Stimulated activated CD8-positive, alpha-beta memory T cell treated with anti-CD3 and anti-CD28 coated beads, Interleukin-7, amount 100 ng/mL, for 48 hours (primary cell): ENCODE measurements at places on chromosomes 3 and 15.

GRCh38 chr3:122324871-122325323, at the start of gene CSTA:
CSTA (plus strand) TSS chr3:122325248; CDS start chr3:122325293, 45 bp downstream.
- DNase-seq: no peak

- no peak for DNase-seq
Measured at GRCh38 chr3:139260041-139260486, 83.8 kb upstream of the MRPS22 start.

GRCh38 chr3:154762486-154762885, 317.6 kb upstream of the MME start:
- no peak for DNase-seq

DNA sequence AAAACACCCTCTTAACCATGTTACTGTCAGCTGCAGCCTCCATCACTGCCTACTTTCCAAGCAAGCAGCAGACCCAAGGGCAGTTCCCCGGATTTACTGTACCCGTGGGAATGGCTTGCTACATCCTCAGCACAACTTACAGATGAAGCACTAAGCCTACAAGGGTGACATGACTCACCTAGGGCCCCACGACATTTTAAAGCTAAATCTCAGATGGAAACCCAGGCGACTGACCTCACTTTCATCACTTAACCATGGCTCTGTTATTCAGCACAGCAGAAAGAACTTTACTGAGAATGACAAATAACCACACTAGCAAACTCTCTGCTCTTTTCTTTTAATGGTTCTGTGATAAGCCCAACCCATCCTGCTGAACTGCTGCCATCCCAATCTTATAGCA, 65.6 kb downstream of the SUMF1 start:
- DNase-seq: peak; percentile 53

DNA sequence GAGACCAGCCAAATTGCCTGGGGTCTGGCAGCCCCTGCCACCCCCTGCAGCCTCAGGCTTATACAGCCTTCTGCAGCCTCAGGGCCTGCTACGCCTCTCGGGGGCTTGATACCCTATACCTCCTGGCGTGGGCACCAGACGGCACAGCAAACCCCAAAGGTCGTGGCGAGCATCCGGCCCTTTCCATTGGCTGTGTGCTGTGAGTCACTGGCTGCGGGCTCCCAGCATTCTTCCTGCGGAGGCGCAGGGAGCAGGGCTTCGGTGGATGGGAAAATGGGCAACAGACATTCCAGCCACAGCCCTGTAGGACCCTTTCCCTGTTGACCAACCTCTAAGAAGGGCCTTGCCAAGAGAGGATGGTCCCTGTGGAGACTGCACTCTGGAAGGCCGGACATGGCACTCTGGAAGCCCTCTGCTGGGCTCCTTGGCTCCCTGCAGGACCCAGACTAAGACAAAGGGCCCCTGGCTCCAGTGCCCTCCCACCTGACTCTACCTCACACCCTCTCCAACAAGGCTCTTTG, 59.6 kb downstream of the ITGA11 start:
- no peak for DNase-seq

GRCh38 chr3:103085465-103085864, 650.6 kb downstream of the ZPLD1 start:
- DNase-seq: no peak

- no peak for DNase-seq
Measured at GRCh38 chr15:38054488-38054887, 120.0 kb downstream of the TMCO5A start.

DNA sequence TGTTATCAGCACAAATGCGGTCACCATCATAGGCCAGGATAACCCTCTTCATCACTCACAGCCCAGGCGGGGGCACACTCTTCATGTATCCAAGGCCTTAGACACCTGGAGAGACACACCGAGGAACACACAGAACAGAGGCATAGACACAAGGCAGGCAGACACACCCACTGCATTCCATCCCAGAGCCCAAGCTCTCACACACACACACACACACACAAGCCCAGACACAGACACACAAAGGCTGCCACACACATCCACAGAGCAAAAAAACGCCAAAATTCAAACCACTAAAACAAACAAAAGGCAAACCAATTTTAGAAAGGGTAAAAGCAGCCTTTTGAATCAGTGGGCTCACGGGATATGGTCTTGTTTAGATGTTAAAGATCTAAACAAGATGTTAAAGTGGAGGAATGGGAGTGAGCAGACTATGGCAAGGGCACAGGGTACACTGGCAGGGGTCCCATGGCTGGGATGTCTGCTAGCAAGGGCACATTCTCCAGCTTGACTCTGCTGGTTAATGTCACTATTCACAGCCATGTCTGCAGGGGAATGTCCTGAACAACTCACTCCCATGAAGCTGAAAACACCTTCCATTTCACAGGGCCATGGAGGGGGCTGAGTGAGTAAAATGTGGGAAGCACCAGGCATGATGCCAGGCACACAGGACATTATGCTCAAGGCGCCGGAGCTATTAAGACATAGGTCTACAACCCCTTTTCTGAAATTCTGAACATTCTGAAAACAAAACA, 14.9 kb upstream of the CRABP1 start:
- DNase-seq: no peak

- DNase-seq: no peak
Measured at GRCh38 chr3:95148107-95148506, 1085.2 kb downstream of the NSUN3 start.

DNA sequence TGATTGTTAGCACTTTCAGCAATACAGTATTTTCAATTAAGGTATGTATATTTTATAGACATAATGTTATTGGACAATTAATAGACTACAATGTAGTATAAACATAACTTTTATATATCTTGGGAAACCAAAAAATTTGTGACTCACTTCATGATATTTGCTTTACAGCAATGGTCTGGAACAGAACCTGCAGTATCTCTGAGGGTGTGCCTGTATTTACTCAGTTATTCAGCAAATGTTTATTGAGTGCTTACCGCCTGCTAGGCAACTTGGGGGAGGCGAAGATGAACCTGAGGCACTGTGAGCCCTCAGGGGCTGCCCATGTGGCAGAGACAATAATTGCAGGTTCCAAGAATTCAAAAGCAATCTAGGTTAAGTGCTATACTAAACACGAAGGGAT, 144.8 kb downstream of the GABRB3 start:
- DNase-seq: no peak

DNA sequence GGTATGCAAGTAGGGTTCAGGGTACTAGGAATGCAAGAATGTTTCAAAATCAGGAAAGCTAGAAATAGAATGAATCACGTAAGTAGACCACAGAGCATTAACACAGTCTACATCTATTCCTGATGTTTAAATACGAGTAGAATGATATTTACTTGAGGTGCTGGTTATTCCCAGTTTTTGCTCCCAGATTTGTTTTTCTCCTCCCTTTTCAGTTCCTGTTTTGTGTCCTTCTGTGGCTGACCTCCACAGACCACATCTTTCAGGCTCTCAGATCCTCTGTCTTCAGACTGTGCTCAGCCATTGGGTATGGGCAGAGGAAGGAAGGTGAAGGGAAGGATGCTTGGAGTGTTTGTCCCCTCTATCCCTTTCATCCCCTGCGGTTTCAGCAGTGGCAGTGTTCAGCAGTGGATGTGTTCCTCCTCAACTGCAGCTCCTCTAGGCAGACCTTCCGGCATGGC, 276.6 kb downstream of the ZNF621 start:
- DNase-seq: no peak

- no peak for DNase-seq
Measured at GRCh38 chr3:12992629-12993516, 80.4 kb downstream of the IQSEC1 start.

DNA sequence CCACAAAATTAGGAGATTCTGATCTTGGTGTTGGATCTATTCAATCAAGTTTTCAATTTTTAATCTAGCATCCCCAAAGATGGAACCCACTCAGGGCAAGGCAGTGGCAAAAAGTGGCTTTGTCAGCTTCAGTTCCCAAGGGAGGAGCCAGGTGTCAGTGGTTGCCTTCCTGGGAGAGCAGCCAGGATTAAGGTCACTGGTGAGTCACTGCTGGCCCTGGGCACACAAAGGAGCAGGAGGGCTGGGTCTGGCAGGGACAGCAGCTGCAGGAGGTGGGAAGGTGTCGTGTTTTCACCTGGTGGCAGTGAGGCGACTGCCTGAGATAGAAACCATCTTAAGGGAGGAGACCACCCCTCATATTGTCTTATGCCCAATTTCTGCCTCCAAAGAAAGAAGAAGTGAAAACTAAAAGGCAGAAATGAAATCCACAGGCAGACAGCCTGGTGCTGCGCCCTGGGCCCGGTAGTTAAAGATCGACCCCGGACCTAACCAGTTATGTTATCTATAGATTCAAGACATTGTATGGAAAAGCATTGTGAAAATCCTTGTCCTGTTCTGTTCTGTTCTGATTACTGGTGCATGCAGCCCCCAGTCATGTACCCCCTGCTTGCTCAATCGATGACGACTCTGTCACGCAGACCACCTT, 5.9 kb upstream of the KLHL25 start:
- no peak for DNase-seq

- DNase-seq: no peak
Measured at GRCh38 chr3:169144731-169145130, 518.8 kb downstream of the MECOM start.

GRCh38 chr15:73051391-73051806, 864 bp upstream of the NEO1 start:
- no peak for DNase-seq

DNA sequence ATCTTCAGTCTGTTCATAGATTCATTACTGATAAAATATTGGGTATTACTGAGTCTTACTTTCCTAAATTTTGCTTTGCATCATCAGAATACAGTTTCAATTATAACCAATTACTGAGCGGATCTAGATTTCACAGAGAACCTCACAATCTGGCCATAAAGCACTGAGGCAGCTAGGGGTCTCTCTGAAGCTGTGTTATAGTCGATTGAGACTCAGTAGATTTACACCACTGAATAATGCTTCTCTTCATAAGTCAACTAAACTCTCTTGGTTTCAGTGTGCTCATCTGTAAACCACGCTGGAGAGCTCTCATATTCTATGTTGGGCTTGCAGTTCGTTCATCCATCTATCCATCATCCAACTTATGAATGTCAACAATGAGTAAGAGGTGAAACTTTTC, 180.6 kb downstream of the GREM1 start:
- DNase-seq: no peak

DNA sequence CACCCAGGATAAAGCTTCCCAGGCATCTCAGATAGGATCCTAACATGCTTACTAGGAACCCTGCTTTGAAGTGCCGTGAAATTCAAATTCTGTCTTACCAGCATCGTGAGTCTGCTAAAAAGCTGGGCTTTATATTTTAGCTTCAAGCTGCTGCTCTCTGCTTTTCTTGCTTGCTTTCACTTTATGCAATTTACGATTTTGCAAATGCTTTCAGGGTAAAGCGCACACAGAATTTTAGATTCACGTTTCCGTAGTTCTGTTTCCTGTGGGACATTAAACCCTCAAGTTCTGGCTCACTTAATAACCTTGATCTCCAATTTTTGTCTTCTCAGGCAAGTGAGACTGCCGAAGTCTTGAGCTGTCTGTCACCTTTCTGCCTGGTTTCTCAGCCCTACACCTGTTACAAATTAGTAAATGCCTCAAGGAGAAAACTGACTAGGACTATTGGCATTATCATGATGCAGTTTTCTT, 170.5 kb upstream of the TGFBR2 start:
- no peak for DNase-seq

GRCh38 chr3:64225695-64226499, 631 bp upstream of the PRICKLE2 start:
- DNase-seq: no peak

DNA sequence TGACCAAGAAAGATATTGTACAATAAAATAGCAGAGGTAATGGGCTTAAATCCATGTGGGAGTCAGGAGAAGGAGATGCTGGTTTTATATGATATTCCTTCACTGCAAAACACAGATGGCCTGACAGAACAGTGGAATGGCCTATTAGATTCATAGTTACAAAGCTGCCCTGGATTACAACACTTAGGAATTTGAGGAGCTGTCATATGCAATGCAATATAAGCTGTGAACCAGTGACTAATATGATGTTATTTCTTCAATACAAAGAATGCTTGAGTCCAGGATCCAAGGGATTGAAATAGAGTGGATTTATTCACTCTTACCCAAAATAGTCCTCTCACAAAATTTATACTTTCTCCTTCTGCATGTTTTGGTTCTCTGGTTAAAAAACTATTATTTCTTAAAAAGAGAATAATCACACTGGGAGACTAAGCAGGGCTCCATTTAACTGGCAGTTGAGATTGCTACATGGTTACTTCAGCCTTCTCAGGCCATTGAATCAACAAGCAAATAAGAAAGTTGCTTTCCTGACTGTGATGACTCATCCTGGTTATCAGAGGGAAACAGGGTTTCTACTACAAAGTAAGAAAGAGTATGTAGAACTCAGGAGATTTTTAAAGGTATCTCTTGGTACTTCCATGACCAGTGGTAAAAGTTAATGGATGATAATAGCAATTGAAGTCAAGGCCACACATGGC, 79.8 kb upstream of the ZPLD1 start:
- DNase-seq: no peak

DNA sequence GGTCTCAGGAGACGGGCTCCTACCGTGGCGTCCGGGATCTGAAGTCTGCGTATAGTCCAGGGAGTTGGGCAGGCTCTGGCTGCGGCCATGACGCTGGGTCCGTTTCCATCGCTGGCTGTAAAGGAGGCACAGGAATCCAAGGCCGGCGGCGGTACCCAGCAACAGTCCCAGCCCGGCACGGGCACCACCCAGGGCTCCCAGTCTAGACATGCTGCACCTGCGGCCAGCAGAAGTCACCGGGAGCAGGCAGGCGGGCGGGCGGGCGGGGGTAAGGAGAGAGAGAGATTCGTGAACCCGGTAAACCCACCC, 526 bp downstream of the RMDN3 start:
- no peak for DNase-seq

DNA sequence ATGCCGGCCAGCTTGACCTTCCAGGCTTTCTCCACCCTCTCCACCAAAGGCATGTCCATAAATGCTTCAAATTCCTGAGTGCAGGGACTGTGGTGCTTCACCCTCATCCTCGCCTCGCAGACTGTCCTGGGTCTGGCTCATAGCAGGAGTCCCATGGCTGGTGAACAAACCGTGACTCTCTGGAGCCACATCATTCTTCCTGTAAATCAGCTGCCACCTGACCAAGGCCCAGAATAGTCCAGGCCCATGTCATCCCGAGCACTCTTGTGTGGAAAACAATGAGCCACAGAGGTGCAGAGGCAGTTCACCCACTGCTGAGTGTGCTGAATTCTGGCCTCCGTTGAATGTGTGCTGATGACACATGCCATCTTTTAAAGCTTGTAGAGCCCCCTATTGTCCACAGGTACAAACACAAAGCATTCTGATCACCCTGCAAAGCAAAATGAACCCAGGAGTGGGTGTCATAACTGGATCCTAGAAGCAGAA, 68.6 kb downstream of the ABHD5 start:
- no peak for DNase-seq

DNA sequence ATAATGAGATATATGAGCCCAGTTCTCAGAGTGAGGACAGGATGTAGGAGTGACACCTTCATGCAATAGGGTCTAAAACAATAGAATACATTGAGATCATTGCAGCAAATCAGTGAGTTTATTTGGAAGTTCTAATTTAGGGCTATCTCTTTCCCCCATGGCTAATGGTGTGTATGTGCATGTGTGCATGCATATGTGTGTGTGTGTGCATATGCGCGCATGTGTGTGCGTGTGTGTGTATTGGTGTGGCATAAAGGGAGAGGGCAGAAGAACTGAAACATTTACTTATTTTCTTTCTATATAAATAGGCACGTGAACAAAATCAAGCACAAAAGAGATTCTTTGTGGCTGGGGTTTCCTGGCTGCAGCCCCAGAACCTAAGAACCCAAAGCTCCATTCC, 115.7 kb upstream of the VEPH1 start:
- DNase-seq: no peak
